ENCODE measurements at places on chromosomes 4 and X.
A peak's percentile ranks its signal among the peaks of the same experiment; 100 is the strongest.

- DNase-seq = no peak
These were observed 170.7 kb downstream of the SLIT2 start for GRCh38 chr4:20422398-20422797.

- DNase-seq = no peak
These were observed 102.1 kb downstream of the UCHL1 start for GRCh38 chr4:41358647-41359421.

GRCh38 chrX:80026116-80026515 lies 11.6 kb downstream of the TBX22 start:
- no peak for DNase-seq

- DNase-seq = no peak
These were observed 246.9 kb upstream of the GIMD1 start for GRCh38 chr4:106615410-106615945.

DNA sequence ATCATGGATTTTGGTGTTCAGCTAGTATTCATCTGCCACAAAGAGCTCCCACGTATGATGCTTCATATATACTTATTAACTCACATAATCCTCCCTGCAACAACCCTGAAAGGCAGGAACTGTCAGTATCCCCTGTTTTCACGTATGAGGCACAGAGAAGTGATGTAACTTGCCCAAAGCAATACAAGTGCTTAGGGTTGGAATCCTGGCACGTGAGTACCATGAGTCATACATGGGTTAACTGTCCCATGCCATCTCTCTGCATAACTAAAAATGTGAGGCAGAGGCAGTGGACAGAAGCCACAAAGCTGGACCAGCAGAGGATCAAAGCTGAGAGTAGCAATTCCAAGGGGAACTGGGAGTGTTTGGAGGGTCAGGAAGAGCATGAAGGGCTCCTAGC lies 35.7 kb upstream of the EGFL6 start:
- no peak for DNase-seq

GRCh38 chr4:11494232-11494631 lies 65.5 kb upstream of the HS3ST1 start:
- no peak for DNase-seq

DNA sequence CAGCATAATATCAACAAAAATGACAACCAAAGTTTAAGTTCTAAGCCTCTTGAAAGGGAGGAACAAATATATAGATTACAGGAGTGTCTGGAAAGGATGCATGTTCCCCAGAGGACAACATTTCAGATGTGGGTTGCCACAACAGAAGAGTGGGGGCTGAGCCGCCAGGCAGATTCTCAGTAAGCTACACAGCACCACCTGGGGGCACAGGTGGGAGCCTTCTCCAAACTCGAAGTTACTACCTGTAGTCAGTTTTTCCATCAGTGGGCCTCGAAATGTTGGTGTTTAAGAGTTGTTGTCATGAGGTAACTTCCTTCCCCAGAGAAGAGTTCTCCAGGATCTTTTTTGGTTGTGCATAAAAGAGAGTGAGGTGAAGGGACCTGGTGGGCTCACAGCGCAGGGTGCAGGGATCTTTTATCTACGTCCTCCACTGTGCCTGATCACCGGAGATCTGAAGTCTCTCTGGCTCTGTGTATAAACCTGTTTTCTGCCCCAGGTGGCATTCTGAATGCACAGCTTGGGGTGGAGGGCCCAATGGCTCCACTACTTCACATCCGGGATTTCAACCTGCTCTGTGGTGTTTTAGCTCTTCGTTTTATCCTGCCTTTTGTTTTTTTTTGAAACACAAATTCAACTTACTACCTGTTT lies 58.4 kb upstream of the STS start:
- peak; percentile 34 for DNase-seq

DNA sequence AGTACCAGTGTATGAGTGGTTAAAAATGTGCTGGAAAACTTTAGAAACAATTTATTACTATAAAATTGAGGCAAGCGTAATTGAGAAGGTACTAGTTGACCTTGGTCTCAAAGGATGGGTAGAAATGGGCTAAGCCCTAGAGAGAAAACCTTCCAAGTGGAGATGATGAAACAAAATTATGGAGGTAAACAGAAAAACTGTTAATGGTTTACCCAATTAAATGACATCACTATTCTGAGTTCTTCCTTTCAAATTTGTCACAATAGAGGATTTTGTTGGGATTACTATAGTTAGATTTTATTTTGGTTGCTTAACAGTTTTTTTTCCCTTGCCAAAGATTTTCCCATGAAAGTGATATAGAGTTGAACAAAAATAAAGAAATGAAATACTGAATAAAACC lies 1302.5 kb upstream of the TENM3 start:
- no peak for DNase-seq

GRCh38 chr4:18756671-18757070 lies 735.1 kb upstream of the LCORL start:
- DNase-seq = no peak

GRCh38 chr4:144709793-144710525 lies 64.0 kb downstream of the HHIP start:
- no peak for DNase-seq

DNA sequence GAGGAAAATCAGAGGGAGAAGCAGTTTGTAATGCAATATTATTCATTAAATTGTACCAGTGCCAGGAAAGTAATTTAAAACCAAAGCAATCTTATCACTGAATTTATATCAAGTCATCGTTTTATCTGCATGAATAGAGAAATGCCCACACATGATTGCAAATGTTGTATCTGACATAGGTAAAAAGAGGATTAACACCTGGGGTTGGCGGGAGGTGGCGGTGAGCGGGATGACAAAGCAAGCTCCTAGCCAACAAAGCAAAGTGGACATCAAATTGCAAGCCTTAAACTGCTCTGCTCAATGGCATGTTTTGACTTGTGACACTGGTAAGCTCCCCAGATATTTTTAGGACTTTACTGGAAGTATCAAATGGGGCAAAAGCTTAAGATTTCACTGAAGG lies 16.4 kb downstream of the HPGD start:
- no peak for DNase-seq

DNA sequence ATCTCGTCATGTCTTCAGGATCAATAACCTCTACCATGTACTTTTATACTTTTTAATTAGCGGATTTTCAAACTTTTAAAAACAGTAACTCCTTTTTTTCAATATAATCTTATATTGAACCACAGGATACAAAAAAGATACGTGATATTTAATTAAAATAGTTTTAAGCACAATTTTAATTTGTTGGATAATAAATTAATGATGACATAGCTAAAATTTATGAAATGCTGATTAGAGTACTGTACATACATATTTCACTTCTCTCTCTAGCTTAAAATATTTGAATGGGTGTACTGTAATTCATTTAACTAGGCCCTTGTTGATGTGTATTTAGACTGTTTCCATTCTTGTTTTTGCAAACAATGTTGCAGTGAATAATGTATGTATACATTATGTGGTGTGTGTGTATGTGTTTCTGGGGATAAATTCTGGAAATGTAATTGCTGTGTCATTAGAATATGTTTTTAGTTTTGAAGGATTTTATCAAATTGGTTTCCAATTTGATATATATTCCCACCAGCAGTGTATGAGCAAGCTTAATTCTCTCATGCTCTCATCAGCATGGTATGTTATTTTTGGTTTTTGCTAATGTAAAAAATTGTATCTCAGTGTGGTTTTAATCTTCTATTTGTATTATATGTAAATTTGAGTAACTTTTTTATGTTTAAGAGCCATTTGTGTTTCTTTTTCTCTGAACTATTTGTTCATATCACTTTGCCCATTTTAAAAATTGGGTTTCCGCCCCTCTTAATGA lies 66.4 kb downstream of the CDKL5 start:
- no peak for DNase-seq

All from activated CD8-positive, alpha-beta memory T cell treated with anti-CD3 and anti-CD28 coated beads for 4 hours (primary cell).